ENCODE measurements at places on chromosomes 7 and 10. TPM values are rescaled to one million over a fixed set of nuclear protein-coding genes. Genes with fewer than 3 reads are reported as not detected.

Gene AKR1C2
- total RNA-seq = 19.7 TPM

Gene HMX2
- not detected for total RNA-seq

Gene CASP7
- 8.8 TPM for total RNA-seq

Gene ACHE
- total RNA-seq = 0.40 TPM

Gene HOGA1
- total RNA-seq = 0.17 TPM

Gene PDE6C
- total RNA-seq = not detected

Gene MKX
- 0.47 TPM for total RNA-seq

Gene ZNF239
- 1.3 TPM for total RNA-seq

Gene FXYD4
- not detected for total RNA-seq

Gene HTRA1
- total RNA-seq = 138 TPM

Gene C1QL3
- total RNA-seq = not detected

Gene VWDE
- total RNA-seq = 3.9 TPM

Gene C10orf53
- total RNA-seq = not detected

Gene PDK4
- total RNA-seq = 1.8 TPM

Gene RADIL
- total RNA-seq = 0.28 TPM

Gene GTPBP4
- total RNA-seq = 31.0 TPM

Gene ADRA2A
- total RNA-seq = not detected

Gene TNS3
- 43.5 TPM for total RNA-seq

Gene WNT8B
- not detected for total RNA-seq

Gene AFAP1L2
- 50.3 TPM for total RNA-seq

Gene RAPGEF5
- total RNA-seq = 7.1 TPM

Gene CDC14C
- total RNA-seq = not detected

Data from mammary epithelial cell (primary cell).